ENCODE measurements at places on chromosomes 5 and 9.

DNA sequence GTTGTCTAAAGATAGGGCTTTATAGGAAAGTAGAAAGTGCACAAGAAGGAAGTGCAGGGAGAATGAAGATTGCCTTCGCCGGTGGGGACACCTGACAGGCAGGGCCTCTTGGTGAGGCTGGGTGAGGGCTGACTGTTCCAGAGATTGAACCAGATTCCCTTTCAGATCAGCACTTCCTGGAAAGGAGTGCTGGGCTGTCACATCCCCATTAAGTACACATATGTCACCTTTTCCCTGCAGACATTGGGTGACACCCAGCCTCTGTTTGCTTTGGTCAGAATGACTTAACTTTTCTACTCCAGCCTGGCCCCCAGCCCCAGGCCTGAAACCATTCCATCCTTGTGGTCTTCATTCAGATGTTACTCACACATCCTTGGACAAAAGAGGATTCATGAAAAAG, 7.4 kb upstream of the SHROOM1 start:
- no peak for DNase-seq

- DNase-seq = no peak
These were observed 593.1 kb downstream of the EBF1 start for GRCh38 chr5:158506648-158507047.

DNA sequence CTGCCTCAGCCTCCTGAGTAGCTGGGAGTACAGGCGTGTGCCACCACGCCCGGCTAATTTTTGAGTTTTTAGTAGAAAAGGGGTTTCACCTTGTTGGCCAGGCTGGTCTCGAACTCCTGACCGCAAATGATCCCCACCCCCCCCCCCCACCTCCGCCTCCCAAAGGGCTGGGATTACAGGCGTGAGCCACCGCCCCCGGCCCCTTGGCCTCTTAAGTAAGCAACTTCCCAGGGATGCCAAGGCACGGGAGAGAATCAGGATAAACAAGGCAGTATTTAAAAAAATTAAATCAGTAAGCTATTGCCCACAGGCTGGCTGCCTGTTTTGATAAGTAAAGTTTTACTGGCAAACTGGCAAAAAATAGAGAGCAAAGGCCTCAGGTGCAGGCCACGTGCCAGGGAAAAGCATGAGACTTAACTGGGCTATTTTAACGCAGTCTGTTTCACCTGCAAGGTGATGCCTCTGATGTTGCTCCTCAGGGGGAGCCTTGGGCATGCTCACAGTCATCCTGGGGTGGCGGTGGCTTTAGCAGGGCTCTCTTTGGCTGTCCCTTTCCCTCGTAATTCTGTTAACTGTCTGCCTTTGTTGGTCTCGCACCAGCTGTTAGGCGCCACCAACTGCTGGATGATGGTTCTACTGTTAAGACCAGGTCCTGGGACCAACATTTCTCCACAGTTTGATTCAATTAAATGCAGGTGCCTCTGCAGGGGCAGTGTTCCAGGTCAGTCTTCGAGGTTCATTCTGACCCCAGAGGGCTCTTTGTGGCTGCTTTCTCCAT, 19.4 kb upstream of the RNF130 start:
- DNase-seq = no peak

- no peak for DNase-seq
These were observed 45.4 kb upstream of the LIFR start for GRCh38 chr5:38601863-38602298.

DNA sequence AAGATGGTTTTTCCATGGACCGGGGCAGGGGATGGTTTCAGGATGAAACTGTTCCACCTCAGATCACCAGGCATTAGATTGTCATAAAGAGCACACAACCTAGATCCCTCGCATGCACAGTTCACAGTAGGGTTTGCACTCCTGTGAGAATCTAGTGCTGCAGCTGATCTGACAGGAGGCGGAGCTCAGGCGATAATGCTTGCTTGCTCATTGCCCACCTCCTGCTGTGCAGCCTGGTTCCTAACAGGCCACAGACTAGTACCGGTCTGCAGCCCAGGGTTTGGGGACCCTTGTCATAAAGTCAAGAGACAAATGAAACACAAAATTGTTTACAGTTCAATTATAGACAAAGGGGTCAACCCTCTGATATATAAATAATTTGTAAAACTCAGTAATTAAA, 101.7 kb downstream of the RANBP17 start:
- no peak for DNase-seq

GRCh38 chr9:94554439-94555331, at the start of gene PCAT7:
PCAT7 (plus strand) TSS chr9:94555083.
- DNase-seq = no peak

- DNase-seq = no peak
These were observed 55.1 kb downstream of the MRPL36 start for GRCh38 chr5:1744393-1745122.

DNA sequence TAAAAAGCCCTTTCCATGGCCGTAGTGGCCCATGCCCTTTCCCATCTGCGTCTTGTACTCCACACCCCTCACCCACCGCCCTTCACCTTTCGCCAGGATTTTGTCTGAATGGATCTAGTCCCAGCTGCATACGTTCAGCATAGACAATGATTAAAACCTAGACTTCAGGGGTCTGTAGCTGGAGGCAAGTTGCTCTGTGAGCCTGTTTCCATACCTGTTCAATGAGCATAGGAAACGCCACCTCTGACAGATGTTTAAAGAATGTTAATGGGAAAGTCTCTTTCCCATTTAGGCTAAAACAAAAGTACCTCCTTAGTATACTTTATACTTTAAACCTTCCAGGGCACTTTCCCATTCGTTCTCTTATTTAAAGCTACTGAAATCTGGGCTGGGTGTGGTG, 105.7 kb downstream of the SPRY4 start:
- DNase-seq = no peak

DNA sequence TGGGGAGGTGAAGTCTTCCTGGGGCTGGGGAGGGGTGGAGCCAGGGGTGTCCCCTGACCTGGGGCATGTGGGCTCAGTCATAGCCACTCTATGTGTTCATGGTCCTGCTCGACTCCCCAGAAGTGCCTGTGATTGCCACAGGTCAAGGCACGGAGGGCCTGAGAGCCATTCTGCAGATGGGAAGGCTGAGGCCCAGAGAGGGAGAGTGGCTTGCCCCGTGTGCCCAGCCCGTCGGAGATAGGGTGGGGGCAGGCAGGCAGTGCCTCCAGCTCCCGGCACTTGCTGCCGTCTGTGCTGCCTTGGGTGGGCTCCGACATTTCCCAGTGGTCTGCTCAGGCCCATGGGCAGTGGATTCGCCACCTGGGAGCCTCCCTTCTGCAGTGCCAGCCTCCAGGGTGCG, 74.0 kb downstream of the RXRA start:
- no peak for DNase-seq

- DNase-seq = no peak
These were observed 1093.9 kb upstream of the CDH6 start for GRCh38 chr5:30099634-30100033.

Measured in DMS79 (cell line).